Left forelimb (tissue), 1 donor: ENCODE measurements at places on chromosomes 4 and X.
A peak's percentile ranks its signal among the peaks of the same experiment; 100 is the strongest.

DNA sequence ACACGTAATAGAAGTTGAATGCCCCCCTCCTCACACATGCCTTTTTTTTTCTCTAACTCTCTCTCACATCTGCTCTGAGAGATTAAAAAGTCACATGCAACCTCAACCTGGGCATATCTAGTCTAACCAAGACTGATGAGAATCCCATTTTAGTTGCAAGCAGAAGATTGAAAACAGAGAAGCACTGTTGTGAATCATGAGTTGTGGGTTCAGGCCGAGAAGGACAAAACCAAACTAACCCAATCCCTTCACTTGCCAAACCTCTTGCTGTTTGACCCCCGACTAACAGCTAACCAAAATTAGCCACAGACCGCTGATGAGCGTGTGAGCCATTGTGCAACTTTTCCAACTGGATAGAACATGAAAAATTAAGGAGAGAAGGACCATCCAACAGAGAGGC lies 31.8 kb downstream of the CXCL1 start:
- no peak for DNase-seq

- DNase-seq: no peak
Measured at GRCh38 chr4:103052779-103053178, 23.8 kb downstream of the SLC9B2 start.

- DNase-seq: no peak
Measured at GRCh38 chr4:3330707-3331106, 37.9 kb downstream of the RGS12 start.

DNA sequence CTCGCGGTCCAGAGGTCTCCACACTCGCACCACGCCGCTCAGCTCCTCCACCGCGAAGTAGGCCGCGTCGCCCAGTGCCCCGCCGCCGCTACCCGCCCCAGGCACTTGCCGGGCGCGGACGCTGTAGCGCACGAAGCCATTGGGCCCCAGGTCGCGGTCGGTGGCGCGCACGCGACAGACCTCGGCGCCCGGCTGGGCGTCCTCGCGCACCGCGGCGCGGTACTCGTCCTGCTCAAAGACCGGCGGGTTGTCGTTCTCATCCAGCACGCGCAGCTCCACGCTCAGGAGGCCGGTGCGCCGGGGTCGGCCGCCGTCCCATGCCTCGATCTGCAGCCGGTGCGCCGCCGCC lies 1.4 kb downstream of the DCHS2 start:
- DNase-seq: no peak

GRCh38 chrX:3526731-3527130 lies 180.3 kb upstream of the MXRA5 start:
- no peak for DNase-seq

- DNase-seq: no peak
Measured at GRCh38 chrX:69305333-69306062, 140.2 kb upstream of the PJA1 start.

DNA sequence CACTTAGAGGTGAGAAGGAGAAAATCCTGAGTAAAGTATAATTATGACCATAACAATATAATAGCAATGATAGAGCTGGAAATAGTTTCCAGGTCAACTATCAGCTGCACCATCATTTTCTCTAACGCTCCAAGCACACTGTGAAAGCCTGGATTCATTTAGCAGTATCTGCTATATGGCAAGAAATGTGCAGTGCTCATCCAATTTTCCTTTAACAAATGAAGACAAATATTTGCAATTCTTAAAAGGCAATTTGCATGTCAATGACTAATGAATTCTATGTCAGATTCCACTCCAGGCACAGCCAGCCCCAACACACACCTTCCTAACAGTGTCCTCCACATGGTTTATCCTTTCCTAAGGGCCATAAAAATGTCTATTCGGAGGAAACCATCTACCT lies 12.7 kb downstream of the PRSS12 start:
- DNase-seq: no peak

- DNase-seq: peak; percentile 65
Measured at GRCh38 chr4:8410641-8411271, 29.8 kb downstream of the ACOX3 start.
